T-helper 17 cell (primary cell): ENCODE measurements at places on chromosomes 5 and 9.

DNA sequence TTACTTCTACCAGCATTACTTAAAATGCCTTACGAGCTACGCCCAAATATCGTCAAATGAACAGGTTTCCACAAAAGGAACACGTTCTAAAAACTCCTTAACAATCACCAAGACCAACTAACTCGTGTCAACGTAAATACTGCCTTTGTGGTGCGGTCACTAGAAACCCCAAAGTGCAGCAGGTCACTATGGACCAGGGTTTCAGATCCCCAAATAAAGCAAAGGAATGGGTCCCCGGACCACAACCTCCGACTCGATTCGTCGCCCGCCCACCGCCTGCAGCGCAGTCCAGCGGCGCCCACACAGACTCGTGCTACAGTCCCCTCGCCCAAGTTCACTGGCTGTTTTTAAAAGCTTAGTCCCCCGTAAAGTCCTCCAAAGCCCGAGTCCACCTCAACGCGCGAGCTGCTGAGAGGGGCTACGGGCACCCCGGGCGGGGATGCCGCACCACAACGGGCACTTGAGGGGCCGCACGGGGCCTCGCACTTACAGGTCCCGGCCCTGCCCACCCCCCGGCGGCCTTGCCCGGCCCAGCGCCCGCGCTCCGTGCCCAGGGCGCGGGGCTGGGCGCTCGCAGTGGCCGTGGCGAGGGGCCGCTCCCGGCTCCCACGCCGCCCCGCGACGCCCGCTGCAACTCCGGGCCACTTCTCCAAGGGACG, 1.1 kb downstream of the NFIB start:
- no peak for DNase-seq

DNA sequence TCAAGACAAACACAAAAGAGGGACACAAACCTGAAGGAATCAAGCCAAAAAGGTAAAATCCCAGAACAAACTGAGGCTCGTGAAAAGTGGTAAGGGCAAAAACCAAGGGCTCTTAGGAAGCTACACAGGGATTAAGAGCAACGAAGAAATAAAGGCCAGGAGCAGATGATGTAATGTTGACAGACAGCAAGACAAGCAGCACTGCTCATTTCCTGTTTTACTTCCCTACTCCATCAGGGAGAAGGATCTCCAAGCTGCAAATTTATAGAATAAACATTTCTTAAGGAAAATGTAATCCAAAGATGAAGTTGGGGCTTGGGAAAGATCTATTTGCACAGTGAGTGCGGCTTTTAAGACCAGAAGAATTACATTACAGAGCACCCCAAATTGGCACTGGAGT, 182.3 kb upstream of the MAP1B start:
- no peak for DNase-seq

GRCh38 chr9:86735772-86736458, 211.4 kb downstream of the GAS1 start:
- DNase-seq = no peak

DNA sequence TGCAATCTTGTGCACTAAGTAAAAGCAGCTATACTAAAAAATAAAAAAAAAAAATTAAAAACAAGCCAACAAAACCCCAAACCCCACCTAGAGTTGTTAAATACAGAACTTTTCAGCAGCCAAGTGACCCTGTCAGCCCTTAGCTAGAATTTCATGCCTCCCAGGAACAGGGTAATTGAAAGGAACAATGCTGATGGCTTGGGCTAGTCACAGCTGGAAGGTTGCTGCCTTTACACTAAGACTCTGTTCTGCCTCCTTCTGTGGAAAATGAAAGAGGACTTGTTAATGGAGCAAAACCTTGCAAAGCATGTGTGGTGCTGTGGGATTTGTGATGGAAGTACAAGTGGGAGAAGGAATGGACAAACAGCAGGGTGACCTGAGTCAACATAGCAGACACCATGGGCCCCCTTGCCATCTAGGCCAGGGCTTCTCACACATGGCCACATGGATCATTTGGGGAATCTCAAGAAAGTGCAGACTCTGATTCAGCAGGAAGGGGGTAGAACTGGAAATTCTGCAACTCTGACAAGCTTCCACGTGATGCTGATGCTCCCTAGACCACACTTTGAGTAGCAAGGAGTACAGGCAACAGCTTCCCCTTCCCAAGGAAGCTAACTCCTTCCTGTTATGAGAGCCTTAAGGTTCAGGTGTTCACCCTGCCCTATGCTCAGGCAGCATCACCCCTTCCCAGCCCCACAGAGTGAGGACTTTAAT, 14.9 kb upstream of the TMEM252 start:
- no peak for DNase-seq

DNA sequence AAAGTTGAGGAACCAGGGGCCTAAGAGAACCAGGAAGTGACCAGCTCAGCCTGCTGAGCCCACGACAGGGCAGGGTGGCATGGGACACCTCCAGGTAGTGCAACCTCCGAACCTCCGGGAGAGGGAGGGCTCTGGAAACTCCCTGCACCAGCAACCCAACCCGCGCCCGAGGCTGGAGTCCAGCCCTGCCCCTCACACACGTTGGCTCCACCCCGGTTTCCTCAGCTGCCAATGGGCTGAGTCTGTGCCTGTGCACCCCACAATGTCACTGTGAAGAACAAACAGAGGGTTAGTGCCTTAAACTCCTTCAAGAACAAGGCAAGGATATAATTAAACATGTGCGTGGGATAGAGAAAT, 17.0 kb upstream of the UNC5A start:
- DNase-seq = no peak

GRCh38 chr9:118418887-118419565, 714.8 kb downstream of the TLR4 start:
- DNase-seq = no peak

GRCh38 chr9:84456527-84456926, 116.0 kb upstream of the SLC28A3 start:
- DNase-seq = no peak

DNA sequence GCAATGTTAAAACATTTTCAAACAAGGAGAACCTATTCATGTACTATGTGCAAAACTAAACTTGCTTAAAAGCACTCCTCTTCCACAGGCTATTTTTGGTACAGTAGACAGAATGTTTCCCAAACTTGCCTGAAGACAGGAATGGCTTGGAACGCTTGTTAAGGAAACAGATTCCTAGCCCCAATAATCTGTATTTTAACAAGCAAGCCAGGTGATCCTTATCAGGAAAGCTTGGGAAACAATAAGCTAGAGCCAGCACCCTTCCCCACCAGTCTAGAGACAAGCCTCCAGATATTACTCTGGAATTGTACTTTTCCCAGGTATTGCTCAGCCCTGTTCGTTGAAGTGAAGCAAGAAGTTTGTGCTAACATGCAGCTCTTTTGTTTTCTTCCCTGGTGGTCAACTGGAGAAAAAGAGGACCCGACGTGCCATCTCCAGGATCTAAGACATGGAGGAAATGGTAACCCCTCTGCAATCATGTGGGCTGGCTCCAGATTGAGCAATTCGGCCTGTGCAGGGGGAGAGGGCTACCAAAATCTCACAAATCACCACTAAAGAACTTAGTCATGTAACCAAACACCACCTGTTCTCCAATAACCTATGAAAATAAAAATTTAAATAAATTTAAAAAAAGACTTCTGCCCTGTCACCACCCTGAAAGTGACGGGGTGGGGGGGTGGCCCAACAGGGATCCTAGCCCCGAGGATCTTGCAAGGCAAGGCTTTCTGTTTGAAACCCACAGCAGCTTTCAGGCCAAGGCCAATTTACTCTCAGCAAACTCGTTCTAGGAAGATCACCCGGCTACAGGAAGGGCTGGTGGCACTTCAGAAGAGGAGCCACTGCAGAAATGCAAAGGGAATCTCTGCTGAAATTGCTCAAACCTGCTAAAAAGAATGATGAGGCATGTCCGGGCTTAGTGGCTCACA, 48.6 kb downstream of the SHB start:
- no peak for DNase-seq

DNA sequence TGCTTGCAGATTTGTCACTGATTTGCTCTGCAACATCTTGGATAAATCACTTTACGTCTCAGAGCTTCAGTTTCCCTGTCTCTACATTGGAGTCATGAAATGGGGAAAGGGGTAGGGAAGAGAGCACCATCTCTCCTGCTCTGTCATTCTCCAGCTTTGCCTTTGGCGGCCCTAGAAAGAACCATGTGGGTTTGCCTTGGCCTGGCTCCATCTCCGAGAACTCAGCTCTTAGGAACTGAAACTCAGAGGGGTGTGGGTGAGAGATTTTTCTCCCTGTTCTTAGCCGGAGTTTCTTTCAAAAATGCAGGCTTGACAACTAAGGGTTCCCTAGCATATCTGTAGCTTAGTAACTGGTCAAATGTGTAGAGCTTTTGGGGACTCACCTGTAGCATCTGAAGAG, 123.5 kb downstream of the SMARCA2 start:
- DNase-seq = no peak

DNA sequence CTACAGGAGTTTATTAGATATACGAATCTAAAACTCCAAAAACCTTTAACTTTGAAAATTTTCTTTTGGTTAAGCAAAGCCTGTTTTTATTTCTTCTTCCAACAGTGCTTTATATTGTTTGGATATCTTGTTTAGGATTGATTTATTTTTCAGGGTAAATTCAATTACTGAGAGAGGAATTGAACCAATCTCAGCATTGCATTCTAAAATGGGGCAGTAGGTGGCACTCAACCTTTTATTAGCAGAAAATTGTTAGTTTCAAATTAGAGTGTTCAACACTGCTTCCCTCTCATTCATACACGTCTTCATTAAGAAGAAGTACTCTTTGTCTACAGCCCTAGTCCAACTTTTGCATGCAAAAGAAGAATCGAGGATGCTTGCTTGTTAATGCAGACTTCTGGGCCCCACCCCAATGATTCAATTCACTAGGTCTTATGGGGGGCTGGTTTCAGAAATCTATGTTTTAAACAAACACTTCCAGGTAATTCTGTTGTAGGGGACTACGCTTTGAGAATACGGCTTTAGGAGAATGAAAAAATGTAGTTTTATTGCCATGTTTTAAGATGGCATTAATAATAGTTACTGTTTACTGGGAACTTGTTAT, 26.6 kb downstream of the MRPL22 start:
- DNase-seq = no peak

GRCh38 chr5:41708604-41708940, 161.7 kb downstream of the OXCT1 start:
- no peak for DNase-seq

GRCh38 chr5:2883771-2884170, 132.3 kb upstream of the IRX2 start:
- no peak for DNase-seq

DNA sequence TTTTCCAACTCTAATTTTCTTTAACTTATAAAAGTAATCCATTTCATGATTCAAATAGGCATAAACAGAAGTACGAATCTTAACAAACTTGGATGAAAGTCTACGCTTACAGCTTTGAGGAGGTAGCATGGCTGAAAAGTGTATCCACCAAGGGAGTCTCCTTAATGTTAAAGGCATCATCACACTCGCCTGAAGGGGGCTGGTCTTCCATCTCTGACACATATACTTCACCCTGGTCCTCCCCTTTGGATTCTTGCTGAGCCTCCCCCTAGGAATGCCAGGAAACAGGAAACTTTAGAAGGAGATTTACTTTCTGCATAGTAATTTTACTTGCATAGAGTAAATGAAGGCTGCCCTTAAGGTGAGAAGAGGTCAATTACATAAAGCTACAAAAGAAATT, 10.3 kb upstream of the NME5 start:
- DNase-seq = no peak

- no peak for DNase-seq
Measured at GRCh38 chr5:81177061-81177460, 56.1 kb upstream of the CKMT2 start.

DNA sequence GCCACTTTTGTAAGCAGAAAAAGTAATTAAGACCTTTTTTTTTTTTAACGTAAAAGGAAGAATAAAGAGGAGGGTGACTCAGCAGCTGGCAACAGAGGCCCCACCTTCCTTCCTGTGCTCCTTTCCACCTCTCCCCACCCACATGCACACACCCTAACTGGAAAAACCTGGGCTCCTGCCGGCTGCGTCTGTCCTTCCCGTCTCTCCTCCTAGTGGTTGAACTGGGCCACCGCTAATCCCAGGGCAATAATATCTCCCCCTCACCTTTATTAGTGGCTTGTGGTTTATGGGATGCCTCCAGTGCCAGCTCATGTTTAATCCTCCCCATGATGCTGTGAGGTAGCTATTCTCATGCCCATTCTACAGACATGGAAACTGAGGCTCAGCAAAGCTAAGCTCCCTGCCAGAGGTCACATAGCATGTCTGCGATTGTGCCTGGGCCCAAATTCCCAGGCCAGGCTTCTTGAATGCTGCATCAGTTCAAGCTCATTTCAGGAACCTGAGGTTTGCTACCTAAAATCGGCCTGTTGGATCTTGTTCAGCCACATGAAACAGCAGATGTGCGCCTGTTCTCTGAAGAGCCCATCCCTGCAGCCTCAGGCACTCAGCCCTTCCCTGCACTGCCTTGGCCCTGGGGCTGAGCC, 60.9 kb upstream of the IL17B start:
- no peak for DNase-seq

DNA sequence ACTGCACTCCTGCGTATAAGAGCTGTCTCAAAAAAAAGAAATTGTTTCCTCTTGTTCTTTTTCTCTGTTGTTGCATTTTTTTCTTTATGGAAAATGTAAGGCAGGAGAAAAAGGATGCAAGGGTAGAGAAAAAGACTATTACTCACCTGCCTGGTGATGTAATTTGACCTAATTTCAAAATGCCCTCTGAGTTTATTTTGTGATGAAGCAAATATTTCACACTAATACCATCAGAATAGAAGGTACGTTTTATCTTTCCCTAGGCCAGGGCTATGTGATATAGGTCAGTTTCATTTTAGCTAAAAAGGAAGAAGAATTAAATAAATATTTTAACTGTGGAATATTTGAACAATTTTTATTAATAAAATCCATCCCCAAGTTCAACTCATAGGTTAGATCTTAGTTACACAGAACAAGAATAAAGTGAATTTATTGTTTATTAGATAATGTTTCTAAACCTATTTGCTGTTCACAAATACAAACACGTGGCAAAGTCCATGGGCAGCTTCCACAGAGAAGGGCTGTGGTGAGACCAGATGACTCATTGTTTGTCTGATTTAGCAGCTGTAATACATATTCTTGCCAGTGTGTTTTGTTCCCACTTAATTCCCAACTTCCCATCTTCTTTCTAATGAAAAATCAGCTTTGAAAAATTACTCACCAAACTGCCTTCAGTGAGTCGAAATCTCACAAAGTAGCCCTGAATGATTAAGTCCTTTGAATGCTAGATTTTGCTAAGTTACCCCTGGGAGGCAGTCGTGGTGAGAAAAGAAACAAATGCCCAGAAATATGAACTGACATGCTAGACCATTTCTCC, 52.8 kb upstream of the CCDC112 start:
- no peak for DNase-seq

DNA sequence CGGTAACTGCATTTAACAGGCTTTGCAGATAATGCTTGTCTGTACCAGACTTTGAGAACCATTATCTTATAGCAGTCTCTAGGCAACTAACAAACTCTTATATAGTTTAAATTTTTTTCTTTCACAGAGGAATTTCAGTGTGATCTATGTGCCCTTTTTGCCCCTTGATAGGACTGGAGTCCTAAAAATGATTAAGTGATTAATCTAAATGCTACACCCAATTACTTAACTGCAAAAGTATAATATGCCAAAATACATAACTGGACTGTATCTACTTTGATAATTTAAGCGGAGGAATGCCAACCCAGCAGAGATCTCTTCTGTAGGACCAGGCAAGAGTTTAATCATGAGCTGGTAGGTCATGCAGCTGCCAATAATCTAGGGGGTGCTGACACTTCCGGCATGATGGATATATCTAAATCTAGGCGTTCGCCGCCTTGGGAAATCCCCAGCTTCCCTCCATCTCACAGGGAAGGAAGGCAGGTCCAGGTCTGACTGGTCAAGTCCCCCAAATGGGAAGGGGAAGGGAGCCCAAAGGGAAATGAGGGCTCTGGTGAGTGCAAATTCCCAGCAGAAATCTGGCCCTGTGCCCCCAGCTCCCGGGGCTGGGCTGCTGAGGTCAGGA, 205.6 kb downstream of the GAPVD1 start:
- DNase-seq = no peak

GRCh38 chr5:38249812-38250211, 8.5 kb upstream of the EGFLAM start:
- no peak for DNase-seq
